ENCODE measurements at places on chromosomes 12 and 14. TPM values are rescaled to one million over a fixed set of nuclear protein-coding genes. Genes with fewer than 3 reads are reported as not detected.

Gene SERPINA5
- total RNA-seq, result 0.36 TPM

Gene GSG1
- total RNA-seq, result 0.29 TPM

Gene SRRM4
- not detected for total RNA-seq

Gene ACRBP
- total RNA-seq, result under 0.01 TPM

Gene OTOGL
- 0.36 TPM for total RNA-seq

Gene CLEC2B
- total RNA-seq, result 11.5 TPM

Gene RPL10L
- total RNA-seq, result not detected

GRCh38 chr12:54419088-54419887, at the start of gene ITGA5:
Gene ITGA5 (minus strand): TSS chr12:54419266. CDS start chr12:54419198, 68 bp downstream.
- no peaks in the 10 kb centered on the region for H3K27me3 ChIP-seq
- peaks cover 6% of the 10 kb centered on the region for H3K36me3 ChIP-seq
- peak within 1 kb of the TSS; percentile 90 for H3K27ac ChIP-seq
- H3K4me1 ChIP-seq, result peaks cover 75% of the 10 kb centered on the region
- peak; percentile 98 for DNase-seq

- no peaks in the 10 kb centered on the region for H3K27me3 ChIP-seq
- no peak overlapping the region for H3K4me3 ChIP-seq
- no peak for DNase-seq
- H3K4me1 ChIP-seq, result no peaks in the 10 kb centered on the region
These were observed 36.9 kb downstream of the DIO3 start for GRCh38 chr14:101598159-101598558.

DNA sequence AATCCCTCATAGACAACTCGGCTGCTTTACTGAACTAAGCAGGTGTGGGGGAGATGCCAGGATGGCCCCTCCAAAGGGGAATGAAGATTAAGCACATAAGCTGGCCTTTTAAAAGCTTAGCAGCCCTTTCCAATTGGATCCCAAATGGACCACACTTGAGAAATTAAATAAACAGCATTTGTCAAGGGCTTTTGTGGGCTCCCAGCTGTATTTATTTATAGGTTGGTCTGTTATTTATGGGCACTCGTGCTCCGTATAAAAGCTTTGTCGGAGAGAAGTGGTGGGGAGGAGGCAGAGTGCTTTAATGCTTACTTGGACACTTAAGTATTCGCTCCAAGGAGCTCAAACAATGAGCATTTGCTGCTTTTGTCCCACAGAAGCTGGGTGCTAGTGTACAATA, 580.2 kb downstream of the MED13L start:
- H3K27me3 ChIP-seq, result no peaks in the 10 kb centered on the region
- H3K36me3 ChIP-seq, result no peaks in the 10 kb centered on the region
- no peaks in the 10 kb centered on the region for H3K4me1 ChIP-seq
- no peak overlapping the region for H3K27ac ChIP-seq
- no peak overlapping the region for H3K4me3 ChIP-seq

DNA sequence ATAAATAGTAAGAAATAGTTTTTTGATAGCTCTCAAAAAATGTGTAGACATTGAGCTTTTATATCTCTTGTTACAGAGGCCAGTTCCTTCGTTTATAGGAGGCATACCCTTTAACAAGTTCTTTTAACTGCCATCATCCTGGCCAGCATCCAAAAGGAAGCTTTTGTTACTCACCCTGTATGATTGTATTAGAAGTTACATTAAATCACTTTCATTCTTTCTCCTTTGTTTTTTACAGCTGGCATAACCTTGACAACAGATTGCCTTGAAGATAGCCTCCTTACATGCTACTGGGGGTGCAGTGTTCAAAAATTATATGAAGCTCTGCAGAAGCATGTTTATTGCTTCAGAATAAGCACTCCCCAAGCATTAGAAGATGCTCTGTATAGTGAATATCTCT, 20.1 kb downstream of the CGRRF1 start:
- DNase-seq, result peak; percentile 73
- no peak overlapping the region for H3K27ac ChIP-seq
- H3K27me3 ChIP-seq, result no peaks in the 10 kb centered on the region

Measured in osteoblast (primary cell).